ENCODE measurements at places on chromosomes 13 and 19.

- no peak for DNase-seq
Observed at GRCh38 chr13:73873940-73874830, 260.0 kb downstream of the KLF12 start.

GRCh38 chr13:70723732-70724131 is 615.5 kb upstream of the KLHL1 start:
- DNase-seq, result peak; percentile 25

- peak; percentile 29 for DNase-seq
Observed at GRCh38 chr13:109840201-109840892, 54.0 kb upstream of the IRS2 start.

DNA sequence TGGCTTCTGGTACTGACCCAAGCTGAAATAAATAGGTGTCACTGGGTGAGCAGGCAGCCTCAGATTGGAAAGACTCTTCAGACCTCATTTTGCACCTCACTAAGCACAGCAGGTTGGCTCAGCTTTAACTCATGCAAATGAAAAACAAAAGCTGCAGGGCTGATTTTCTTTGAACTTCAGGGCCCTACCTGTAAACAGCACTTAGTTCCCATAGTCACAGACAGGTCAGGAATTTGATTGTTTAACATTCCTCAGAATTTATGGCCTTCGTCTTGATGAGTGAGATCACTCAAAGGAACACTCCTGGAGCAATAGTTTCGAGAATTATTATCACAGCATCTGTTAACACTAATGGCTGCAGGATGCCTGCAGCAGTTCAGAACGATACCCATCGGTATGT is 718.5 kb downstream of the EFNB2 start:
- DNase-seq, result peak; percentile 31

- no peak for DNase-seq
Observed at GRCh38 chr19:8397271-8397670, 7.1 kb downstream of the RAB11B start.

GRCh38 chr13:32837973-32838927 is 178.0 kb upstream of the KL start:
- no peak for DNase-seq

DNA sequence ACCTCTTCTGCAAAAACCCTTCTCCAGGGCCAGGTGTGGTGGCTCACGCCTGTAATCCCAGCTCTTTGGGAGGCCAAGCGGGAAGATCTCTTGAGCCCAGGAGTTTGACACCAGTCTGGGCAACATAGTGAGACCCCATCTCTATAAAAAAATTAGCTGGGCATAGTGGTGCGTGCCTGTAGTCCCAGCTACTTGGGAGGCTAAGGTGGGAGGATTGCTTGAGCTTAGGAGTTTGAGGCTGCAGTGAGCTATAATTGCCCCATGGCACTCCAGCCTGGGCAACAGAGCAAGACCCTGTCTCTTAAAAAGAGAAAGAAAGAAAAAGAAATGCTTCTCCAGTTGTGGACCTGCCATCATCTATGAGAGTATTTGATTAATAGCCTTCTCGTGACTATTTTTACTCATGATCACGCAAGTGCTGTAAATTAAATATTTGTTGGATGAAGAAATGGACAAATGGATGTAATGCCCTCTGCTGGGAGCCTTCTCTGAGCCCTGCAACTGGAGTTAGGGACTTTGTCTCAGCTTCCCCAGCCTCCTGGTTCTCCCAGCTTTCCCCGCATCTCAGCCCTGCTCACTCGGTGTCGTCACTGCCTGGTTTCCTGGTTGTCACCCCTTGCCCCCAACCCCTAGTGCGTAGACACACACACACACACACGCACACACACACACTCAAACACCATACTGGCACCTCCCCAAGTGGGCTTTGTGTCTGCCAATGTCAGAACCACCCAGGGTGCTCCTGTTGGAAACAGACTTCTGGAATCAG is 12.2 kb downstream of the WIZ start:
- DNase-seq, result no peak

DNA sequence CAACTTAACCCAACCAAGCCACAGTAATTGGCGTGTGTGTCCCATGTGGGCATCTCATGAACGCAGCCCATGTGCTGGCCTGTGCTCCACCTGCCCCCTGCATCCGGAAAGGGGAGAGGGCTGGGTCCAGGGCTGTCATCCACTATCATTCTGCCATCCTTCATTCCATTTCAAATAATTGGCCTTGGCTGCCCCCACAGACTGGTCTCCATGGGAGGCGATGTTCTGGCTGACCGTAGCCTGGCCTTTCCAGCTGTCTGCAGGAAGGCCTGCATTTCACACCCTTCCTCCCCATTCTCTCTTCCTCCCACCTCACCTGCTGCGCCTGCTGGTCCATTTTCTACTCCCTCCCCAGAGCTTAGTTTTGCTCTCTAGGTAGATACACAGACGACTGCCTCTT is 442.8 kb downstream of the COG6 start:
- DNase-seq, result no peak

DNA sequence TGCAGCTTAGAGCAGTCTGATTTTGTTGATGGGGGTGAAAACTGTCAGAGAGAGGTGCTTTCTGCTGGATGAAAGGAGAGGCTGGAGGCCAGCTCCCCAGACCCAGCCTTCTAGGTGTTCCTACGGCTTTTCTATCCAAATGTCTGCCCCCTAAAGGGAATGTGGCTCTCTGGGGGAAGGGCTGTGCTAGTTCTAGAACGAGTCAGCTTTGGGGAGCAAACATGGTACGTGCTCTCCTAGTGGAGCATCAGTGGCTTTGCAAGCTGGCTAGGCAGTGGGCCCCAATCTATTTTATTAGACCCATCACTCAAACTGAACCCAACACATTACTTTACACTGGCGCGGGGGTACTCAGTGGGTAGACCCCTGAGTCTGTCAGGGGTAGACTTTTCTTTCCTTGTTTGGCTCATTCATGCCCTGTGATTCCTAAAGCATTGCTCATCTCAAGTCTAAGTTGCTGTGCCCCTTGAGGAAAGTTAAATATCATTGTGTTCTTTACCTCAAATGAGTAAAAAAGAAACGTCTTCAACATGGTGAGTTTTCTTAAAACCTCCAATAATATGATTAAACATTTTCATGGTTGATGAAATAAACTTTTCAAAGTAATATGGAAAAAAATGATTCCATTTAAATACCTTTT is 254.9 kb downstream of the DLEU7 start:
- no peak for DNase-seq

- DNase-seq, result peak; percentile 52
Observed at GRCh38 chr19:4172861-4173473, 9.4 kb downstream of the SIRT6 start.

GRCh38 chr19:45985321-45985720 is 9.9 kb upstream of the CCDC61 start:
- DNase-seq, result no peak

DNA sequence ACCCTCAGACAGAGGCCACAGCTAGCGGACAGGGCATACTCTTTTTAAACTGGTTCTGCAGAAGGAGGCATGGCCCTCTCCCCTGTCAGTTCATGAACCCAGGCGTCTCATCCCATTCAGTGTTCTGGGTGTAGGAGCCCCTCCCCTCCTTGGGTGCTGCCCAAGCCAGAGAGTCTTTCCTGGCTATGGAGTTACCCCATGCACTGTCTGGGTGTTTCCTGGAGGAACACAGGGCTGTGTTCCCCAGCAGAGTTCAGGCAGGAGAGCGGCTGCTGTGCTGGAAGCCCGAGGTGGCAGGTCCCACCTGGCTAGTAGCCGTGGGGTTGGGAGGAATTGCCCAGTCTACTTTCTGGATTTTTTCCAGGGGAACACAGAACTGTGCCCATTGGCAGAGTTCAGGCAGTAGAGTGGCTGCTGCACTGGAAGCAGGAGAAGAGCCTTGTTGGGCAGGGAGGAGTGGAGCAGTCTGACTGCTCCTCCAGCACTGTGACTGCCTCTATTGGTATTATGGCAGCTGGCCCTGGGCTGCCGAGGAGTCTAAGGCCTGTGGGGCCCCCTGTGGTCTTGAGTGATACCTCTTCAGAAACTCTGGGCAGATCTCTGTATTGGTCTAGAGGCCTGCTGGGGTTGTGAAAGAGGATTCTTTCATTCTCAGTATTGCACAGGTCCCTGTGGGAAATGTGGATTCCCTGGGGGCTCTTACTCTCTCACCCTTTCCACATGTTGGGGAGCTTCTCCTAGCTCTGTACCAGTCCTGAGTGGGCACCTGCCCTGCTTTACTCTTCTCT is 168.3 kb downstream of the PCDH20 start:
- DNase-seq, result no peak

- DNase-seq, result no peak
Observed at GRCh38 chr13:91123456-91124127, 223.9 kb upstream of the MIR17HG start.

- DNase-seq, result peak; percentile 35
Observed at GRCh38 chr13:98022210-98022609, 68.7 kb downstream of the IPO5 start.

- DNase-seq, result no peak
Observed at GRCh38 chr13:112742583-112742982, 52.7 kb downstream of the ATP11A start.

GRCh38 chr13:42680748-42681147 is 100.6 kb upstream of the FAM216B start:
- DNase-seq, result no peak

DNA sequence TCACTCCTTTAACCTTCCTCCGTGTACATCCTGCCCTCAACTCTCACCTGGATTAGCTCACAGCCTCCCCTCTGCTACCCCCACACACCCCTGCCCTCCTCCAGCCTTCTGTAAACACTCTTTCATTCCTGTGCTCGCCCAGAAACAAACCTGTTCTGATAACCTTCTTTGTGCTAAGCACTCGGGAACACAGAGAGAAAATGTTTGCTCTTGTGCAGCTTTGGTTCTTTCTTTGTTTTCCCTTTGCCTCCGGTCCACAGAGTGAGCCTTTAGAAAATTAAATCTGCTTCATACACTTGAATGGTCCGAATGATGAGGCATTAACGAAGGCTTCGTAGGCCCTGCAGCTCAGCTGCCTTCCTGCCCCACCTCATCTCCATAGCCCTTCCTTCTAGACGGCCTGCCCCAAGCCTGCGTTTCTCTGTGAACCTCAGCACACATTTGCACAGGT is 6.6 kb upstream of the ZDHHC20 start:
- no peak for DNase-seq

DNA sequence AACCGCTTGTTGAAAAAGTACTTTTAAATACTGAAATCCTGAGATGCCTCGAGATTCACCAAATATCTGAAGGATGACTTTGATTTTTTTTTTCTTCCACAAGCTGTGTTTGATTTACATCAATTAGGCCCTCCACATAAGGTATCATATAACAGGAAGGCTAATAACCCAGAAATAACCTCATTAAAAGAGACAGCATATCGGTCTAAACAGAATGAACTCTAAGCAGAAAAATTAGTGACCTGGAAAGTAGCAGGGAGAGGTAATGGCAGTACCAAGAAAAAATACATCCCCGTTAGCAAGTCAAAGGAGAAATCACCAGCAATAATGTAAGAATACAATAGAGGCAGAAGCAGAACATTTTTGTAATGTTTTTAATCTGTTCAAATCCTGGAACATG is 452.4 kb upstream of the TSHZ3 start:
- no peak for DNase-seq

- DNase-seq, result no peak
Observed at GRCh38 chr13:36685927-36686326, 12.1 kb downstream of the SERTM1 start.

- no peak for DNase-seq
Observed at GRCh38 chr13:87675851-87676250, 4.7 kb downstream of the SLITRK5 start.

DNA sequence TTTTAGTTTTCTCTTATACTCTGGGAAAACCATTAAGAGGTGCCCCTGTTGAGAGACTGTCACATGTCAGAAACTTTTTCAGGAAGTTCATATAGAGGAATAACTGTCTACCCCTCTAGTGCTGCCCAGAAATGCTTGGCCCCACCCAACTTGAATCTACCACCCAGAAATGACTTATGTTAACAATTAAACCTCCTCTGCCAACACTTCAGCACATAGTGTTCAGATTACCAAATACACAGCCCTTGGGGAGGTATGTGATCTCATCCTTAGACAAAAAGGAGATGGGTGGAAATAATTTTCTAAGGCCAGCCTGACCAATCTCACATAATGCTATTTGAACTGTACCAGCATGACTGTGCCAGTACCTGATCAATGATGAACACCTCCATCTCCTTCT is 35.6 kb downstream of the CCDC169 start:
- no peak for DNase-seq

- DNase-seq, result no peak
Observed at GRCh38 chr13:109779074-109779473, 7.3 kb downstream of the IRS2 start.

DNA sequence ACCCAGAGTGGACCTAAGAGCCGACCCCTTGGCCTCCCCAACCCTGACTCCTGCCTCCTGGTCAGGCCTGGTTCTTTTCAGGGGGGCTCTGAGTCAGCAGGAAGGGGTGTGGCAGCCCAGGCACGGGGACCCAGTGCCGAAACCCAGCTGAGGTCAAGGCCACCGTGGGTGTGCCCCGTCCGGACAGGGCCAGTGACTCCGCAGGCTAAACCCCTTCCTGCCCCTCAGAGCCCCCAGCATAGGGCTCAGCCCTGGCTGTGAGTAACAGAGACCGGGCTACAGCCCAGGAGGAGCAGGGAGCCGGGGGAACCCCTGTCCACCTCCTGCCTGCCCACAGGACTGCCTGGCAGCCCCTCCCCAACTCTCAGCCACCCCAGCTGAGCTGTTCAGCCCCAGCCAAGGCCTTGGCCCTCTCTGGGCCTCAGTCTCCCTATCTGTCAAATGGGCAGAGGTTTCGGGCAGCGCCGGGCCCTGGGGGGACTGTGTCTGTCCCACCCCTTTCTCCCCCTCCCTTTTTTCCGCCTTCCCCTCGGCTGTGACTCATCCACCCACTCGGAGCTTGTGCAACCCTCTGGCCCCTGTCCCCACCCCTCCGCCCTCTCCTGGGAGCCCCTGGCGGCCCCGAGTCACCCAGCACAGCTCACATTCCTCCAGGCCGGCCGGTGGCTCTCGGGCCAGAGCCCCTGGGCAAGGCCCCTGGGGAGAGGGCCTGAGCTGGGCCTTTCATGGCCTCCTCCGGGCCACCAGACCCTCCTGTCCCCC is 8.6 kb downstream of the ZBTB7A start:
- peak; percentile 24 for DNase-seq

DNA sequence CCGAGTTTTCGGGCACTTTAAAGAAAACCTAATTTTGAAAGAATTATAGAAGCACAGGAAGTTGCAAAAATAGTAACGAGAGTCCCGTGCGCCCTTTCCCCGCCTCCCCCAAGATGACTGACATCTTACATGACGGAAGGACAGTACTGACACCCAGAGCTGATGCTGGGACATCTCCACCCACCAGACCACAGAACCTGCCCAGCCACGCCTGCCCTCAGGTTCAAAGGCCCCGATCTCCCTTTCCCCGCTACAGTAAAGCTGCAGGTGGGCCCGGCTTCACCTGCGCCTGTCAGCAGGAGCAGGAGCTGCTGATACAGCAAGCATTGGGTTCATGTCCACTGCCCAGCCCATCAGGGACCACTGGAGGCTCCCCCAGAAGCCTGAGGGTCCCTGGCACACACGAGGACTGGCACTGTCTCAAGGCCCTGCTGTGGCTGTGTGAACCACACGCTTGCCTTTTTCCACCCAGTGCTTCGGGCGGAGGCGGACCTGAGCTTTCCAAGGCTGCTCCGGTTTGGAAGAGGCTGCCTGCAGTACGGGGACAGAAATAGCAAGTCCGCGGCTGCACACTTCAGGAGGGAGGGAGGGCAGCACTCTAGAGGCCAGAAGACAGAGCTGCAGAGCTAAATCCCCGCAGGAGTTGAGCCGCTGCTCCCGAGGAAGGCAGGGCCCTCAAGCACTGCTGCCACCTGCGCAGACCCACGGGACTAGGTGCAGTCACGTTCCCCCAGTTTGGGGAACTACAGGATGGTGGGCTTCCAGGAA is 8.7 kb downstream of the MAP2K2 start:
- no peak for DNase-seq

- no peak for DNase-seq
Observed at GRCh38 chr19:45791744-45792469, 738 bp downstream of the DMWD start.
